Activated gamma-delta T cell (primary cell): ENCODE measurements at places on chromosomes 7 and 10.
A peak's percentile ranks its signal among the peaks of the same experiment; 100 is the strongest.

GRCh38 chr7:143296686-143297085, 8.5 kb downstream of the CASP2 start:
- DNase-seq, result no peak

- peak; percentile 5 for DNase-seq
Observed at GRCh38 chr10:7687228-7687907, 15.7 kb upstream of the ITIH2 start.

- DNase-seq, result no peak
Observed at GRCh38 chr10:133279326-133280226, 2.9 kb upstream of the ADAM8 start.

- no peak for DNase-seq
Observed at GRCh38 chr7:50982626-50983025, 199.9 kb upstream of the GRB10 start.

GRCh38 chr10:93070378-93071176, 3.1 kb upstream of the CYP26A1 start:
- no peak for DNase-seq
